ENCODE measurements at places on chromosomes 7 and 10.

DNA sequence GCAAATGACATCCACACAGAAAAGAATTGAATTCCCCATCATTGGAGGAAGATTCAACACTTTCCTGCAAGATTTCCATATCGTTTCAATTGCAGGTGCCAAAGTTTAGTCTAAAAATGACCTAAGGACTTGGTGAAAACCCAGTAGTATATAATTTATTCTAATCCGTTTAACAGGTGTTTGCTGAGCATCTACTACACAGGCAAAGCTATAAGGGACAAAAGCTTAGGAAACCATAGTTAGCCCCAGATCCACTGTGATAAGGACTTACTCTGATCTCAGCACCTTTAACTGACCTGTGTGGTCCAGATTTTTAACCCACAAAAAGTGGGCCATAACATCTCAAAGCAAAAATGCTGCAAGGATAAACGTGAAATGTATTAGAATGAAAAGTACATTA, 19.1 kb downstream of the UBE2H start:
- DNase-seq: no peak

DNA sequence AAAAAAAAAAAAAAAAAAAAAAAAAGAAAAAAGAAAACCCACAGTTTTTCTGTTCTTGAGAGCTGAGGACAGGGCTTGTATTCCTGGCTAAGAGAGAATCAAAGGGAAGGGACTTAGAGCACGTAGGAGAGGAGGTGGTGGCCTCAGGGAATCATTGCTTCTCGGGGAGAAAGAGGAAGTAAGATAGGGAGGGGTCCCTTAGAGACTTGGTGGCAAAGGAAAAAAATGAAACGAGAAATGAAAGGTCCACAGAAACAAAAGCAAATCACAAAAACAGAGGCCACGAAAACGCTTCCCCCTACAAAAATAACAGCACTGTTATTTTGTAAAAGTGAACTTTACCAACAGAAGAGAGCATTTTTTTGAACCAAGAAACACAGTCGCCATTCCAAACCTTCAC, 323.1 kb upstream of the GALNT17 start:
- DNase-seq: no peak

DNA sequence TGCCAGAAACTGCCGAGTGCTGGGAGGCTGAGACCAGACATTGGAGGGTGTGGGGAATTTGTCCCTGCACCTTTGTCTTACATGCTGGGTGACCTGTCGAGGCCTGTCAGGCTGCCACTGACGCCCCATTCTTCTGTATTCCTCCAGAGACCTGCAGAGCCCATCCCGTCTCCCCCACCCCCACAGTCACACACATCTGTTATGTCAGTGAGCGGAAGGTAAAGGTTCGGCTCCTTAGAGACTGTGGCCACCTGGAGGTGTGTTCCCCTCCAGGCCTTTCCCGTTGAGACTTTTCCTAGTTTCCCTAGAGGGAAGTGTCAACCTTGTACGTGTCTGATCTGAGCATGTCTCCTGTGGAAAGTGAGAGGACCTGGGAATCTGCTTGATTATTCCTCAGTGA, 84.5 kb downstream of the ATXN7L1 start:
- no peak for DNase-seq

DNA sequence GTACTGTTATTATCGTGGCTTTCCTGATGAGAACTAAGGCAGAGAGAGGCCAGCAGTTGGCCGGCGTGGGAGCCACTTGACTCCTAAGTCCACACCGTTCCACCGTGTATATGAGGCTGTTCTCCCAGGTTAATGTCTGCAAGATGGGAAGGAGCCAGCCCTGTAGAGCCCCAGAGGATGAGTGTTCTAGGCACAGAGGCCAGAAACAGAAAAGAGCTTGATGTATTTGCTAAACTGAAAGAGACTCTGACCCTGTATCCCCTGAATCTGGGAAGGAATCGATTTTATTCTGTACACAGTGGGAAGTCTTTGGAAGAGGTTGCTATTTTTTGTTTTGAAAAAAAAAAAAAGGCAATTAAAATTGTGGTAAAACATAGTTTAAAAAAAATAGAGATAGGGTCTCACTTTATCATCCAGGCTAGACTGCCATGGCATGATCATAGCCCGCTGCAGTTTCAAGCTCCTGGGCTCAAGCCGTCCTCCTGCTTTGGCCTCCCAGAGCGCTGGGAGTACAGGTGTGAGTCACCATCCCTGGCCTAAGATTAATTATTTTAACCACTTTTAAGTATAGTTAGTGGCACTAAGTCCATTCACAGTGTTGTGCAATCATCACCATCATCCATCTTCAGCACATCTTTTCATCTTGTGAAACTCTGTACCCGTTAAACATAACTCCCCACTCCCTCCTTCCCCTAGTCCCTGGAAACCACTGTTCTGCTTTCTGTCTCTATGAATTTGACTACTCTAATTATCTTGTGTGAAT, 348.8 kb downstream of the SDK1 start:
- DNase-seq: no peak

- DNase-seq: no peak
Measured at GRCh38 chr10:51789903-51790302, 90.5 kb upstream of the CSTF2T start.

Data from CD4-positive, alpha-beta T cell treated with Interleukin-21 for 1 hour (primary cell).